ENCODE measurements at places on chromosomes 11 and 22.

GRCh38 chr11:109519253-109519652 lies 97.3 kb downstream of the C11orf87 start:
- no peak for DNase-seq

DNA sequence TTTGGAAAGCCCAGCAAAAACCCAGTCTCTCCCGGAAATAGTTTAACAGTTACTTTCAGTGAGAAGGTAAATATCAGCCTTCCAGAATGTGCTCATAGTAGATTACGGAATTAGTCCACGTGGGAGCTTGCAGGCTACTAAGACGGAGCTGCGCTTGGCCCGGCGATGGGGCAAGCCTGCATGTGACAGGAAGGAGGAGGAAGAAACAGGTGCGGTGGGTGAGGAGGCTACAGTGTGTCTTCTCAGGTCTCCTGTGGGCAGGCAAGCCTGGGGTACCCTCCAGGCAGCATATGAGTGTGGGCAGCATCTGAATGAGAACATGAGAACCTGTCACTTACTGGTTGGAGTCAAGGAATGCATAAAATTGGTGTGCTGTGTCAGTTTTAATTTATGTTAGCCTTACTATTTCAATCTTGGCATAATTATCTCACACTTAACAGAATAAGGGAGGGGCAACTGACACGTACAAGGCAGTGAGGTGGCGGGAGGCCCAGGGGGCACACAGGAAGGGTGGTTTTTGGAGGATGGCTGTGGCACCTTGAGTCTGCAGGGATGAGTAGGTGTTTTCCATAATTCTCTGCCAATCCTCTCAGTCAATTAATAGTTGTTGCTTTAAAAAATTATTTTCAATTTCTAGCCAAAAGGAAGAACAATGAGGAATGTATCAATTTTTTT lies 35.7 kb downstream of the CLMP start:
- DNase-seq, result no peak

DNA sequence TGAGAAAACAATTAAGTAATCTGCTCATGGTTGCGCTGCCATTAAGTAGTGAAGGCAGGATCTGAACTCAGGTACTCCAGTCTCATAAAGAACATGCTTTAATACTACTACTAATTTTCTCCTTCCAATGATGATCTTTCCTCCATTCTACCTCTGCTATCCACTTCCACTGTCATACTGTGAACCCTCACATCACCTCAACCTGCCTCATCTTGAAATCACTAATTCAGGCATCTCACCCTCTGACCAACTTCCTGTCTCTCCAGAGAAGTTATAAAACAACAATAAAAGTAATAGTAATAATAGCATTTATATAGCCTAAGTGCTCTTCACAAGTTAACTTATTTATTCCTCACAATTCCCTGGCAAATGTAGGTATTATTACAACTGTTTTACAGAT lies 57.1 kb upstream of the PSMA1 start:
- DNase-seq, result no peak

DNA sequence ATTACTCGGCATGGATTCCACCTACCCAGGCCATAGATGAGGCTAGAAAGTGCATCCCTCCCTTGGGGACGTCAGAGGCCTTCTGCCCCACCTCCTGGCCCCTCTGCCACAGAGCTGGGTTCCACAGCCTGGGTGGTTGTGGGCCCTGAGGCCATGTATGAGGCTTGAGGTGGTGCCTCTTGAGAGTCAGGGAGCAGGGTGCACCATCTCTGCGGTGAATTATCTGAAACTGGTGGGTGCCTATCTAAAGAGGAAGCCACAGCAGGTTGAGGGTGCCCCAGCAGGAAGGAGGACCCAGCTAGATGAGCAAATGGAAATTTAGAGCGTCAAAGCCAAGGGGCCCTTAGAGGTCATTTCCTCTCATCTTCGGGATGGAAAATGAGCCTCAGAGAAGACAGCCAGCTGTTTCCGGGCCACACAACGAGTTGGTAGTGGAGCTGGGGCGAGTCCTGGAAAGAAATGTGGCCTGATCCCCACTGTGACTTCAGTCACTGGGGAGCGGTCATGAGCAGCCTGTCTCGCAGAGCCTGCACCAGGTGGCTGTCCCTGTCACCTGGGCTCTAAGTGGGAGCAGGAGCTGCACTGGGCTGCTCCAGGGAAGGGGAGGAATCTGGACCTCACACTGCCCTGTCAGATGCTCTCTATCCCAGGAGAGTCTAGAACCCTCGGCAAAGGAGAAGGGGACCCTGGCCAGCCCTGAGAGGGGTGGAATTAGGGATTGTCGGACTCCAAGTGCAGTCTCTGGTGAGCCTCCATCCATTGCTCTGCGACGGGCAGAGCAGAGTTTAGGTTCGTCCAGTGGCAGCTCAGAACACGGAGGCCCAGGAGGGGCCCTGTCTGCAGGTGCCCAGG lies 7.3 kb downstream of the ADORA2A start:
- no peak for DNase-seq

GRCh38 chr22:28742562-28742962 lies 723 bp downstream of the HSCB start:
- DNase-seq, result no peak

All from AG04450 (cell line).